ENCODE measurements at places on chromosomes 12 and 14.

GRCh38 chr12:128425666-128426331, 158.8 kb downstream of the TMEM132C start:
- no peak for DNase-seq

GRCh38 chr12:44029194-44029593, 193.3 kb downstream of the TMEM117 start:
- DNase-seq, result no peak

- no peak for DNase-seq
Observed at GRCh38 chr12:54723379-54724256, 75.5 kb upstream of the DCD start.

DNA sequence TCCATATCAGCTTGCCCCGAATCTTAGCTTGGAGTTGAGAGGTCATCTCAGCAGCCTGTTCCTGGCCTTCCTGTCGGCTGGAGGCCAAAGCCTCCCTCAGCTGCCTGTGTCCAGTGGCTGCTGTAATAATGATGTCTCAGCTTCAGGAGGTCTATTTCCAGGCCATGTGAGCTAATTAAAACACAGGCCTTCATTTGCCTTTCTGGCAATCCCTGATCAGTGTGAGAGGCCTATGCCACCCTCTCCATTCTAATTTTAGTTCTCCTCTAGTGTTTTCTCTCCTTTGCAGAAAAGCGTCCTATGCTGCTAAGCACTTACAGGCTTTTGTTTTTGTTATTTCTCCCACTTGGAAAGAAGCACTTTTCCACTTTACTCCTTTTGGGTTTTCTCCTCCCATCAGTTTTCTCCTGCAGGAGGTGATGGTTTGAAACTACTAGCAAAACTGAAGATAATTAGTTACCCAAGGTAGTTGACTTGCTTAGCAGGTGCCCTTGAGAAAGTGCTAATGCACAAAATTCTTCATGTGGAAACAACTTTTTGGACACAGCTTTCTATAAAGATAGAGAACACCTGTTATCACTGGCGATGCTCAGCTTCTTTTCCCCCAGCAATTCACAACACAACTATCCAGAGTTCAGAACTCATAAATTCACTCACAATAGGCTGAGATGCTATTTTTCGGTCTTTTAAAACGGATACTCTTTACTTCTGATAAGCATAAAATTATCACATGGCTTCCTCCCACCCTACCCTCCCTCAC, 255.3 kb upstream of the GARIN6 start:
- no peak for DNase-seq

- no peak for DNase-seq
Observed at GRCh38 chr12:115440438-115440837, 756.5 kb upstream of the TBX3 start.

- no peak for DNase-seq
Observed at GRCh38 chr12:89889062-89889461, 180.4 kb upstream of the ATP2B1 start.

- no peak for DNase-seq
Observed at GRCh38 chr14:34014936-34015335, 64.1 kb upstream of the EGLN3 start.

DNA sequence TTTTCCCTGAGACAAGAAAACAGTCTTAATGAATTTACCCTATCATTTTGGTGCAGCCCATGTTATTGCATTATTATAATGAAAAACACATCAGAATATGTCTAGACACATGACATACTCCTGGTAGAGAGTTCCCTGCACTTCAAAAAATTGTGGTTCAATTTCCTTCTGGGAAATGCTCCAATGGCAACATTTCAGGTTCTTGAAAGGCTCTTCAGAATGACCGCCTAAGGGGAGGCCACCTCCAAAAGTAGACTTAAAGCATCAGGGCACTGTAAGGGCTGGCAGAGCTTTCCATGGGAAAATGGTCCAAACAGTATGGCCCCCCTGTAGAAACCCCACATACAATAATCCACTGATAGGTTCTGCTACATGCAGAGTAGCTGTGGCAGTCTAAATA, 110.7 kb downstream of the SLC25A21 start:
- DNase-seq, result no peak

GRCh38 chr12:85273381-85274314, 6.4 kb upstream of the ALX1 start:
- DNase-seq, result no peak

DNA sequence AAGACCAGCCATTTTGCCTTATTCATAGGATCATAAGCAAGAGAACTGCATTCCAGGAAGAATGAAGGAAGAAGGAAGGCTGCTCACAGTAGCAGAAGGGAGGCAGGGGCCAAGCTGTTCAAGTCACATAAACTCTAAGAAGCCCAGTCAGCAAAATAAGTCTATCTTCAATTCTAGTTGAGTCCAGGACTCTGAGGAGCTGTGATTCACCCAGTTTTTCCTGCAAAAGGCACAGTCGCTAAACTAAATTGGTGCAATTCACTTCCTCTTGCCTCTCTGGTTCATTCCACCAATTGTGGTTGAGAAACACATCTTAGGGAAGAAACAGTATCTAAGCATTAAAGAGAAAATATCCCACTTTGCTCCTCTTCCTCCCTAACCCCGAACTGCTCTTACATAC, 9.8 kb downstream of the ZNF641 start:
- no peak for DNase-seq

- DNase-seq, result no peak
Observed at GRCh38 chr14:74794947-74795346, 31.8 kb downstream of the YLPM1 start.

DNA sequence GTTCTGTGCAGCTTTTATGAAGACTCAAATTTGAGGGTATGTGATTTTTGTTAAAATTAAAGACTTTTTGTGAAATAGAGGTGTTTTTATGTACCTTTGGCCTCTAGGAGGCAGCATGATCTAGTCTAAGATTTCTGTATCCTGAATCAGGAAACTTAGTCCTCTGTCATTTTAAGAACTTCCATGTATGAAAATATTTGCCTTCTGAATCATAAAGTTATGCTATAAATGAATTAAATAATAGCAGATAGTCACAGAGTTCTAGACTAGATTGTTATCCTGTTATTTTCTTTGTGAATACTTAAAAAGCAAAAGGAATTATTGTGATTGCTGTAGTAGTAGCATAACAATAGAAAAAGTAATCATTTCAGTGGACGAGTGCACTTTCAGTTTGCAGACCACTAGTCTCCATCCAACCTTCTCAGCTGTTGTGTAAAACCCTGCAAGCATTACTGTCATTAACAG, 56.3 kb downstream of the FGD4 start:
- no peak for DNase-seq

Data from activated CD8-positive, alpha-beta memory T cell treated with anti-CD3 and anti-CD28 coated beads for 4 hours (primary cell).